ENCODE measurements at places on chromosomes 12 and 14.

DNA sequence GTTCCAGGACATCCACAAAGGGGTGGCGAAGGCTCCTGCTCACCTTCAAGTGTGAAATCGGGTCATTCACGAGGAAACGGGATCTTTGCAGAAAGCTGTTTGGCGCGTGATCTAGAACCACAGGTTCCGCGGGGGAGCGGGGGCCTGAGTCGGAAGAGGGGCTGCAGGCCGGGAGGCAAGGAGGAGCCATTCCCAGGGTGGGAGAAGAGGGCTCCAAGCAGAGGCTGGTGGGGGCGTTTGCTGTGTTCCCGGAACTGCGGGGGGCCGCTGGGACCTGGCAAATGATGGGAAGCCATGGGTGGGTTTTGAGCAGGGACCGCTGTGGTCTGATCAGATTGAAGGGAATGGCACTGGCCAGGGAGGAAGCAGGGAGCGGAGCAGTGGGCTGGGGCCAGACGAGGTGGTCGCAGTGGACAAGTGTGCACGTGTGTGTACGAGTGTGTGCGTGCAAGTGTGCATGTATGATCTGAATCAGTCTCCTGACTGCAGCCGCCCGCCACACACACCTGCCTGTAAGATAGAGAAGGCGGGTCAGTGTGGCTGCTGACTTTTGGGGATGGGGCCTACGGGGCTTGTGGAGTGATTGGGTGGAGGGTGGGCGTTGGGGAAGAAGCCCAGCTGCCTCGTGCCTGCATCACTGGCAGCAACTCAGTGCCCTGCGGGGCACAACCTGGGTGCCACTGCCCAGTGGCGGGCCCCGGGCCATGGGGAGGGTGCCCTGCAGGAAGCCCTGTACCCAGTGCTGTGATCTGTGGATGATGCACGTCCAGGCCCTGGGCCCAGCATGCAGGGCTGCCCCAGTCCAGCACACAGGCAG lies 141.9 kb downstream of the KIF26A start:
- DNase-seq = no peak

DNA sequence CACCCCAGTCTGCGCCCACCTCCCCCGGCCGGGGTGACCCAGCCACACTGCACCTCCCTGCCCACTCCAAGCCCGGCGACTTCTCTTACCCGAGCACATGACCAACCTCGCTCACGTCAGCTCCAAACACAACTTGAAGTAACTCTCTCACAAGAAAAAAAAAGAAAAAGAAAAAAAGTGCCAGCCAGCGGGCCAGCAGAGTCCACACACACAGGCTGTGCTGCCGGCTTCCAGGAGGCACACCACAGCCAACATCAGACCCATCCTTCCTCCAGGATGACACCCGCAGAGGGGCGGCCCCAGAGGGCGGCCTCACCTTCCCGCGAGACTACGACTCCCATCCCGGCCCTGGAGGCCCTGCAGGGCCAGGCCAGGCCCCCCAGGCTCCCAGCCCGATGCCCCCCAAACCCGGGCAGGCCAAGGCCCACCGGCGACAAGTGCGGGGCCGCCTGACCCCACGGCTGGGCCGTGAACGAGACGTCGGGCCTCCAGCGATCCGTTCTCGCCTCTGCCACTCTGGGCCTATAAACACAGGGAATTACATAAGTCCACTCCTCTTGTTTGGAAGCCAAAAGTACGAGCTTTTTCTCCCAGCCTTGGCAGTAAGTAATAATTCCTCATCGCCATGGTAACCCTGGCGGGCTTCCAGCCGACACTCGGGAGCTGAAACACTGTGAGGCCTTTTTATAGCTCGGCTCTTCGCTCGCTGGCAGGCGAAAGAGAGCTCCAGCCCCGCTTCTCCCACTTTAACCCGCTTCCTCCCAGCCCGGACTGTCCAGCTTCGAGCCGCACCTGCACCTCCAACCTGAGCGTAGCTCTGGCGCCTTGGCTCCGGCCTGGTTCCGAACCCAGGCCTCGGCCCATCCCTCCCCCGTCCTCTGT lies 49.1 kb downstream of the NCOR2 start:
- peak; percentile 91 for DNase-seq

DNA sequence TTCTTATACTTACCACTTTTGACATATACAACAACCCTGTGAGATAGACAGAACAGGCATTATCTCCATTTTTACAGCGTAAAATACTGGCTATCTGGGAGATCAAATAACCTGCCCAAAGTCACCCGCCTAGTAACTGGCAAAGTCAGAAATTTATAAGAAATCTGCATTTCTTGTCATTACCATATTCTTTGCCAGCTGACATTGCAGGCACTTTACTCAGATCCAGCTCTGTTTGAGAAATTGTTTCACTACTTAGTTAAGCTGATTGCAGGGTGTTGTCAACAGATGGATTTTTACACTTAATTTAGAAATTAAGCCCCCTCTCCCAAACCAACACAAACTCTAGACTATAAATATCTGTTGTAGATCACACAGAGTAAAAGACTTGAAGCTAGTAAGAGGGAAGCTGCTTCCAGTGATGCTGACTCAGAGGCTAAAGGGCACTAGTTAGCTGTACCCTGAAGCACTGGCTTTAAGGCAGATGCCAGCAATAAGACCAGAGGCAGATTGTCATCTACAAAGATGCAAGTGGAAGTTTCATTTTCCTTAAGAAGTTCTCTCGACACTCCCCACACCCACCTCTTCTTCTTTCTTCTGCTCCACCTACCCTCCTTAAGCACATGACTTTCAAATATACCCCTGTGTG lies 153.1 kb downstream of the ANO6 start:
- DNase-seq = no peak

DNA sequence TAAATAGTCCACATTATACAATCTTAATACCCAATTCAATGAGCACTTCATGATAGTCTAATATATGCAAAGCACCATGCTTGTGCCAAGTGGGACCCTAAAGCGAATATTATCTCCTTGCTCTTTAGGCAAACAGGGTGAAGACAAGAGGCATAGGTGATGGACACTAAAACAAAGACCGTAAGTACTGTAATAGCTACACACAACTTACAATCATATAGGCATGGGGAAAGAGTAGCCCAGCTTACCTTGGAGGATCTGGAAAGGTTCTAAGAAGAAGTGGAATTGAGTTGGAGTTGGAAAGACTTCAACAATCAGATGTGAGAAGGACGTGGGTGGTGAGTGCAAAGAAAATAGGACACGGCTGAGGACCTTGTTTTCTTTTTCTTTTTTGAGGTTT lies 19.1 kb upstream of the BCL2L14 start:
- no peak for DNase-seq
